NCI-H524 treated with DMSO at 0.1 percent for 48 hours (cell line): ENCODE measurements at places on chromosomes 13 and 19.

DNA sequence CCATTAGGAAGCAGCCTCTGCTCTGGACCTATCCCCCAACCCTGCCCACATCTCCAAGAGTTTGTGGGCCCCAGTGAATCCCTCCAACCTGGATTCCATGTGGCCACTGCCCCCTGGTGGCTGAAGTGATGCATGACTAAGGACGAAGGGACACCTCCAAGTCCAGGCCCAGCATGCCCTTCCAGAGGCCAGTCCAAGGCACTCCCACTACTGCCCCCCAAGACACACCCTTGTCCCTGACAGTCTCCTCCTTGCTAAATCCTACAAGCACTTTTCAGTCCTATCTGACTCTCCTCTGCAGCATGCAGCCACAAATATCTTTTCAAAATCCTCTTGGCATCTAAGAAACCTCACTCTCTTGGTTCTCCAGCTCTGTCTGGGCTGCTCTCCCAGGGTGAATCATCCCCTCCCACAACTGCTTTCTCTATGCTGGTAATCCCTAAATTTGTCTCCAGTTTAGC is 33.0 kb downstream of the DEDD2 start:
- DNase-seq, result no peak

GRCh38 chr13:43473437-43473836 is 313.3 kb downstream of the ENOX1 start:
- DNase-seq, result no peak

DNA sequence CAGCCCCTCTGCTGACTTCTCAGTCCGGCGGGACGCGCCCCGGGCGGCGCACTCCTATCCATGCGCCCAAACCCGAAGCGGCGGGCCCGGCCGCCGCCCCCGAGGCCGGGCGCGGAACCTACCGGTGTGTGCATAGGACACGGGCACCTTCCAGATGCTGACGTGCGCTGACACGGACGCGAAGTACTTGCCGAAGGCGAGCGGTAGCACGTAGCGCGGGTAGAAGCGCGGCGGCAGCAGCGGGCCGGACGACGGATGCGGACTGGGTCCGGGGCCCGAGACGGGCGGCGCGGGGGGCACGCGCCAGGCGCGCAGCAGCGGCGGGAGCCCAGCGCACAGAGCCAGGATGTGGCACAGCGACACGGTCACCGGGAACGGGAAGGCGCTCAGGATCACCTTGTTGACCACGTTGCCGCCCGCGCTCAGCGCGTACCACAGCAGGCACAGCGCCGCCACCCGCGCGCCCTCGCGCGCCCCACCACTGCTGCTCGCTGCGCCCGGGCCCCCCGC is 338 bp downstream of the SLC35E1 start:
- DNase-seq, result no peak

- DNase-seq, result no peak
Observed at GRCh38 chr19:44648631-44649251, 5.0 kb downstream of the PVR start.

DNA sequence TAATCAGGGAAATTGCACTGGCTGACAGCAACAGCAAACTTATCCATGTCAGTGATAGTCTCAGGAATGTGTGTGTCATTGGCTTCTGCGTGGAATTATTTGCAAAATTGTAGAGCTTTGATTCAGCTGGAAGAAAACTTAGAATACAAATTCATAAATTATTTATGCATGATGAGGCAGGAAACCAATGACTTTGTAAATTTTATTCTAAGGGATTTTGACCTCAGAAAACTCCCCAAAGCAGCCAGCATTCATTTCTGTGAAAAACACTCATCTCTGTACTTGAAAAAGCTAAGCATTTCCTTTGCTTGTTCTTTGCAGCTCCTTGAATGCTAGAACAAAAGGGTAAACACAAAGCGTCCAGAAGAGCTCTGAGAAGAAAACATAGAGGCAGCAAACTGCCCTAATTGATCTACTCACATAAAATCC is 162.4 kb downstream of the DCT start:
- no peak for DNase-seq

DNA sequence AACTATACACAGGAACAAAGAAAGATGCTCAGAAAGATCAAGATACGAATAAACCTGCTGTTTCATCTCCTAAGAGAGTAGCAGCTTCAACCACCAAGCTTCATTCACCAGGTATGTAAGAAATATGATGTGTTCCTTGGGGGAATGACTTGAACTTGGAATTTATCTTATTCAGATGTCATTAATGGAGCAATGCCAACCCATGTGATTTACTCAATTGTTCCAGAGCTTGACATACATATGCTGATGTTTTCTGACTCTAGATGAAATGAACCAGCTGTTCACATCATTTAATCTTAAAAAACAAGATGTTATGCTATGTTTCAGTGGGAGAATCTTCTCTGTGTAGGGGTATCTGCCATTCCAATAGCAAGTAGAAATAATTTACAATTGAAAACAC is 270.9 kb downstream of the SLC7A1 start:
- DNase-seq, result no peak

DNA sequence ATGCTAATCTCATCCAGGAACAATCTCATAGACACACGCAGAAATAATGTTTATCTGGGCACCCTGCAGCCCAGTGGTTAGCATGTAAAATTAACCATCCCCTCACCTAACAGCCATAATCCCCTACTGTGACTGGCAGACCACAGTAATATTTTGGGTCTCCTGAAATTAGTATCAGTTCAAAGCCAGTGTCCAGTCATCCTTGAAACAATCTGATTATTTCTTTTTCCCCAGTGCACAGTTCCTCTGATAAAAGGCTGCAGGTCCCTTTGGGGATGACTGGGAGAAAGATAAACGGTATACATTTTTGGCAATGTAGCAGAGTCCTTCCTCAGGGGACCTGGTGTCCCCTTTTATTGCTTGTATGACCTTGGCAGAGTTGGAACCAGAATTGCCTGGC is 50.4 kb upstream of the CYSLTR2 start:
- no peak for DNase-seq

DNA sequence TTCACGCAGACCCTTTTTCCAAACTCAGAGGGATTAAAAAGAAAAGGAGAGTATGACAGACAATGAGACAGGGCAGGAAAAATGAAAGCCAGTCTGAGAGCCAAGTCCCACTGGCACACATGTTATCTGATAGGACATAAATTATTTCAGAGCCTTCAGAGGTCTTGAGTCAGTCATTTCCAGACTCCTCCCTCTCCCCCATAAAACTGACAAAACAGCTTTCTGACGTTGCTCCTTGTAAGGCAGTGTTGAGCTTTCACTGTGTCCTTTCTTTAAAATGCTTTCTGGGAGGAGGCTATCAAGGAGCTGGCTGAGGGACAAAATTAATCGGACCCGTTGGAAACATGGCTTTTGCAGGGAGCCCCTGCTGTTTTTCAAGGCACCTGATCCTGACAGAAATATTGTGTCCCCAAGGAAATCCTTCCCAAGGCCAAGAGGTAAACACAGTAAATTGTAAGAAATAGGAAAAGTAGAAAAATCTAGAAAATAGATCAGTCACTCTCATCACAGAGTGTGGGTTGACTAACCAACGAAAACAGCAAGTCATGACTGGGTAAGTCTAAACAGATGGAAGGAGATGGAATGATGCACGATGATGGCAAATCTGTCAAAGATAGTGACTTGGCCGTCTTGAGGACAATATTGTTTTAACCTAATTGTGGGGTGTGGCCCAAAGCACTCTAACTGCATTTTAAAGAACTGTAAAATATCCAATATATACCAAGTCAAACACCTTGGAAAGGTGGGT is 89.7 kb downstream of the DCT start:
- DNase-seq, result no peak

- no peak for DNase-seq
Observed at GRCh38 chr13:95676105-95676761, 706 bp upstream of the DNAJC3 start.

DNA sequence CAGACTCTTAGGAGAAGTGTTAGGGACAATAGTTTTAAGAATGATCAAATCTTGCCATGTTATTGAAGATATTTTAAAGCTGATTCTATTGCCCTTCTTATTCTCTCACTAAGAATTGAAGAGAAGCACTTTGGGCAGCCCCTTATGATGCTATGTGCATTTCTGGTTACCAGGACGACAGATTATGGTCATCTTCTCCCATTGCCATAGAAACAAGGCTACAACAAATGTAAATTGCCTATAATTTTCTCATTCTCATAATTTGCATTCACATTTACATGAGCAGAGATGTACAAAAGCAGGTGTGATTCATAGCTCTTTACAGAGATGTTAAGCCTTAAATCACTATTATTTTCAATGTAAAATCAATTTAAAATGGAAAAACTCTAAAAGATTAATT is 137.3 kb upstream of the PCDH9 start:
- no peak for DNase-seq

DNA sequence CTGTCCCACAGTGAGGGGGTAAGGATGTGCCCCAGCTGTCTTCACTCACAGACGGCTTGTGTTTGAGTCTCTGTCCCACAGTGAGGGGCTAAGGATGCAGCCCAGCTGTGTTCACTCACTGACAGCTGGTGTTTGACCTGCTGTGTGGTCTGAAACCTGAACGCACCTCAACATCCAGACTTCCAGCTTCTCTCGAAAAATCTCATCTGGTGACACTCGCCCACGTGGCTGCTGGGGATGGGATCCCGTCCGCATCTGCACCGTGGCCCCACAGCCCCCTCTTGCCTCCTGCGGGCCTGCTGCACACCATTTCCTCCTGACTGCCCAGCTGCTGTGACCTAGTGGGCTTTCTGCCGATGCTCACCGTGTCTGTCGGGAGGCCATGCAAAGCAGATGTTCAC is 27.3 kb downstream of the CHAF1A start:
- DNase-seq, result no peak

- no peak for DNase-seq
Observed at GRCh38 chr13:106494936-106495335, 40.5 kb downstream of the EFNB2 start.
